Activated naive CD4-positive, alpha-beta T cell (primary cell): ENCODE measurements at places on chromosomes 3 and 15.

DNA sequence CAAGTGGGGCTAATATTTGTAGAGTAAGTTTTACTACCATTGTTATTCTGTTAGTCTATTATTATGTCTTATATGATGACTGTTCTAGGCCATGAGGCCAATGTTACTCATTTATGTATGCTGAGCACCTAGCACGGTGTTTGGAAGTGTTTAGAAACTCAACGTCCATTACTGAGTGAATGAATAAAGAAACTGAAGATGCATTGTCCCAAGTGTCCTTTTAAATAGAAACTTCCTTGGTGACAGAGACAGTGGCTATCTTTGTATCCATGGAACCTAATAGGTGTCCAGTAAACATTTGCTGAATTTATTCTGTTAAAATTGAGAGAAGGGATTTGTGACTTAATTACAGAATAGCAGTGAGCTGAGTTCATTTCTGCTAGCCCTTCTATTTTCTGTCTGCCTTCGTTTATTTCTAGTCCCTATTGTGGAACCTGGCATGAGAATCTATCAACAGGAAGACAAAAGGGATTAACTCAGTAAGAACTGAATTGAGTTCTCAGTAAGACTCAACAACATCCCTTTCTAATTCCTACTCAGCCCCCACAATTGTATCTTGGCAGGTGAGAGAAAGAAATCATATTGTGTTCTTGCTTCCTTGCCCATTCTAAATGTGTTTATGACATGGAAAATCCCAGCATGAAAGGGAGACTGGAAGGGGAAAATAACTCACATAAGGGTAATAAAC lies 246.6 kb upstream of the LRRC3B start:
- no peak for DNase-seq

- no peak for DNase-seq
Observed at GRCh38 chr3:25967385-25967784, 177.5 kb downstream of the OXSM start.

- DNase-seq: no peak
Observed at GRCh38 chr3:26118165-26118564, 328.3 kb downstream of the OXSM start.

DNA sequence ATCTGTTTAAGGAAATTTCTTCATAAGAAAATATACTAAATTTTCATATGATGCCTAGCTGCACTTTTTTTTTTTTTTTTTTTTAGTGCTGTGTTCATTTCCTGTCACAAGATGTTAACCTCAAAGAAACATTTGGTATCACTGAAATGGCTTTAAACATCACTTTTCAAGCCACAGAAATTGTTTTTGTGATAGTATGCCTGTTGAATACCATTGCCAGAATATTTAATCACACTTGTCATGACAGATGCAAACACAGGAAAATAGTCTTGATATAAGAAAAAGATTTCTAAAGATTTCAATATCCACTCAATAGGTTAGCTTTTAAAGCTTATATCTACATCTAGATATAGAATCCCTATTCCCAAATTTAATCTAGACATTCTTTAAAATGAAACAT lies 608.5 kb upstream of the AGTR1 start:
- DNase-seq: no peak

DNA sequence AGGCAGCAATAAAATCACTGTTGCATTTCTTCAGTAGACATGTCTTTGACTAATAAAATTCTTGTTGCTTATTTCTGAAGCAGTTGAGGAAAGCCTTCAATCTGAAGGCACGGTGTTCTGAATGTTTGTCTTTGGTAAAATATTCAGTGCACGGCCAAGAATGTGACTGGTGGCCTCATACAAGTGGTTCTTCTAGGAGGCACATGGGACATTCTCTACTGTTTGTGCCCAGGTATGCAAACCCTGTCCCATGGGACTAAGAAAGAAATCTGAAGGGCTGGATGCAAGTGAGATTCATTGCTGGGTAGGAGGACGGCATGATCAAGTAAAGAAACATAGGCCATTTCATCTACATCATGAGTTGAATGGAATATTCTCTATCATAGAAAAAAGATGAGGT lies 250.6 kb upstream of the NR2F2 start:
- DNase-seq: no peak

DNA sequence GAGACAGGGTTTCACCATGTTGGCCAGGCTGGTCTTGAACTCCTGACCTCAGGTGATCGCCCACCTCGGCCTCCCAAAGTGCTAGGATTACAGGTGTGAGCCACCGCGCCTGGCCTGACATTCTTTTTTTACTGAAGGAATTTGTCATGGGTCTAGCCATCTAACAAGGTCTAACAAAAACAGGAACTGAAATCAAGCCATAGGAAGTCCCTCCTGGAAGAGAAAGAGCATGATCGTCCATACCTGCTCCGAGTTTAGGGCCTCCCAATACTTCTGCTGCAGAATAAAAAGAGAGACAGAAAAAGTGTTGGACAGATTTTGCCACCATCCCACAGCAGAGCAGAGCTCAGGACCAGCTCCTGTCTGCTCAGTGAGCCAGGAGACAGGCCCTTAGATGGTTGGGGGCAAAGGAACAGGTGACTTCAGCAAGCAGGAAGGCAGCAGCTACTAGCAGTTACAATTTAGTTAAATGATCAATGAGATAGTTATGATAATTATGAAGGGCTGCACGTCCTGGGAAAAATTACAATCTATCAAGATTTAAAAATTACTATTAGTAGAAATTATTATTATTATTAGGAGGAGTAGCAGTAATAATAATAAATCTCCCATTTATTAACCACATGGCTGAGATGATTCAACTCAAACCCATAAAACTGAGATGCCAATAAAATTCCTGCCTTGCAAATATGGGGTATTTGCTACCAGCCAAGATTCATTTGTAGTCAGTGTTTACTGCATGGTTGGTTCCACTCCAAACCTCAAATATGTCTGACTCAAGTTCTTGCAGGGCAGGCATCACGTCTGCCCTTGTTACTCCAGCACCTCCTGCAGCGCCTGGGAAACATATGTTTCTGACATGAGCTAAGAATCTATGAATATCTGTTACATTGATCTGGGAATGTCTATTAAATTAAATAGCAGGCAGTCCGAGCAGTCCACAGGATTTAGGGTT lies 40.1 kb downstream of the TMEM44 start:
- no peak for DNase-seq

- no peak for DNase-seq
Observed at GRCh38 chr15:67043939-67044771, 21.2 kb upstream of the SMAD3 start.

DNA sequence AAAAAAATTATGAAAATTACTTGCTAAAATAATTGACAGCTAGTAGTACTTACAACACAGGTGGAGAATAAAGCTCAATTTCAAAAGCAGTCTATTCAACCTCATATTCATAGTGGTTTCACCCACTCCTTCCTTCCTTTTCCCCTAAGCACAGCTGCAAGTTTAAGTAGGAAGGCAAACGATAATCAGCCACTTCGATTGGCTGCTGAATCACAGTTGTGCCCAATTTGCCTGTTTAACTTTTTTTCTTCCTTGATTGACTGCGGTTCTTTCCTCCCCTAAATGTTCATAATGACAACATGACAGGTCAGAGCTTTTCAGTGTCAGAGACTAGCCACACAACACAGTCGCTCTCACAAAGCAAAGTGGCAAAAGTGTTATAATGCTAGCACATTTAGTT lies 468.0 kb upstream of the GBE1 start:
- DNase-seq: no peak

- no peak for DNase-seq
Observed at GRCh38 chr3:125072749-125073389, 17.1 kb upstream of the HEG1 start.

- DNase-seq: no peak
Observed at GRCh38 chr3:117874028-117874690, 1160.5 kb downstream of the IGSF11 start.

GRCh38 chr3:186483611-186484340 lies 60.4 kb downstream of the CRYGS start:
- DNase-seq: no peak

GRCh38 chr3:186226482-186226881 lies 117.6 kb upstream of the ETV5 start:
- no peak for DNase-seq

DNA sequence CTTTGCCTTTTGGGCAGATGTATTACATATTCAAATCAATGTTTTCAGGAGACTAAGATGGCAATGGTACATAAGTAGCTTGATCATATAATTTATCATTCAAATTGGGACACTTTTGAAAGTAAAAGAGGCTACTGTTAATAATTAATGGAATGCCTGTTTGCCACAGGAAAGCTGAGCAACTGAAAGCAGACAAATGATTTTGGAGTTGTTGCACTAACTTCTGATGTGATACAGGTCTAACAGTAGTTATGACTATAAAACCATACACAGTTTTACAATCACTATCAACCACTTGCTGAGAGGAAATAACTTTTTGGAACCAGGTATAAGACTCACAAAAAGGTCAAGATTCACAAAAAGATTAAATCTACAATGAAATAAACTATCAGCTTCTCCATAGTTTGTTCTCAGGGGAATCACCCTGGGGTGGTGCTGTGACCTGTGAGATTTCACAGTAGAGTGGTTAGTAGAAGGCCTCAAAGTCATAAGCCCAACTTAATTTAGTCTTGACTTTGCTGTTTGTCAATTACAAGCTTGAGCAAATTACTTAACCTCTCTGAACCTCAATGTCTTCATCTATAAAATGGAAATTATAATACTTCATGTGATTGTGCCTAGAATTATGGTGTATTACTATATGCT lies 42.7 kb downstream of the HHLA2 start:
- no peak for DNase-seq

- no peak for DNase-seq
Observed at GRCh38 chr15:85625856-85626255, 168.9 kb downstream of the KLHL25 start.

DNA sequence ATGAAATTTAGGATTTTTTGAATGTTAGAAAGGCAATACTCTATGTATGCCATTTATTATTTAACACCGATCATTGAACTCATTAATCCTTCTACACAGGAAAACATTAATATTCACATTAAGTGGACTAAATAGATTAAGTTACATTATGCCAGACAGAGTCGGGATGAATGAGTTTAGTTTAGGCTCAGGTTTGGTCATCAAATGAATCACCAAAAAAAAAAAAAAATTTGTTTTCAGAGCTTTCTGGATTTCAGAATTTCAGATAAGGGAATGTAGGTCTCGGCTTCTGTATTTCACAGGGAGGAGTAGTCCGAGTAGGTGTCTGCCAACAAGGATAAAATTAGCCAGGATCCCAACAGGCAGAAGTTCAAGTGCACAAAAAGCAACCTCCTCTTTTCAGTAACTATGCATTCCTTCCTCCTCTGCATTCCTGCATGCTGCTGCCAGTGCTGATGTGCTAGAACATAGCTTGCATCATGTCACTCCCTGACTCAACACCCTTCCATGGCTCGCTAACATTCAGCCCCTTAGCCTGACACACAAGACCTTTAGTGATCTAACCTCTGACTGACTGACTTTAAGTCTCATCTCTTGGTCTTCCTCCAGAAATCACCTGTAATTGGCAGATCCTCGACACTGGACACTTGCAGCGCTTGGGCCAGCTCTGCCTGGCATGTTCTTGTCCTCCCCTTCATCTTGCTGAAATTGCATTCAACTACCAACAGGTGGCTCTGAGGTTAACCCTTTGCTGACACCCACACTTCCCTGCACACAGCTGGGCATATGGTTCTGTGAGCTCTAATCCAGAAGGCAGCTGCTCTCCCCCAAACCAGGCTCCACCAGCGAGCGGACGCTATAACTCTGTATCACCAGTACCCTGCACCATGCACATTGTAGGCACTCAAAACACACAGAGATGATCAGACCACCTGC lies 145.4 kb upstream of the PROK2 start:
- no peak for DNase-seq

GRCh38 chr15:28944696-28945300 lies 59.0 kb downstream of the APBA2 start:
- DNase-seq: no peak

DNA sequence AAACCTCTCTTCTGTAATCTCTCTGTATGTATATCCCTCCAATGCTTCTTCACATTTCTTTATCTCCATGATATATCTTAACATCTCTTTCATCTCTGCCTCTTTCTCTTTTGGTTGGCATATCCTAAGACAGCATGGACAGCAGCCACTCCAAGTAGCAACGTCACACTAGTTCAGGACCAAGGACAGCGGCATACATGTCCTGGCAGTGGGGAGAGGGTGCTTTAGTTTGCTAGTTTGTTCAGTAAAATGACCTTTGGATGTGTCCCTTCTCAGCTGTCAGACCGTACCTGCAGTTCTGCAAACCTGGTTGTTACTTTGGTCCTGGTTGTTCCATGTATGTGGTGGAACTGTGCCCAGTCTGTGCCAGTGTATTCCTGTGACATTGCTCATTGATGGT lies 225.6 kb upstream of the ROPN1 start:
- DNase-seq: no peak

- no peak for DNase-seq
Observed at GRCh38 chr3:119508172-119508845, 10.0 kb downstream of the TIMMDC1 start.

DNA sequence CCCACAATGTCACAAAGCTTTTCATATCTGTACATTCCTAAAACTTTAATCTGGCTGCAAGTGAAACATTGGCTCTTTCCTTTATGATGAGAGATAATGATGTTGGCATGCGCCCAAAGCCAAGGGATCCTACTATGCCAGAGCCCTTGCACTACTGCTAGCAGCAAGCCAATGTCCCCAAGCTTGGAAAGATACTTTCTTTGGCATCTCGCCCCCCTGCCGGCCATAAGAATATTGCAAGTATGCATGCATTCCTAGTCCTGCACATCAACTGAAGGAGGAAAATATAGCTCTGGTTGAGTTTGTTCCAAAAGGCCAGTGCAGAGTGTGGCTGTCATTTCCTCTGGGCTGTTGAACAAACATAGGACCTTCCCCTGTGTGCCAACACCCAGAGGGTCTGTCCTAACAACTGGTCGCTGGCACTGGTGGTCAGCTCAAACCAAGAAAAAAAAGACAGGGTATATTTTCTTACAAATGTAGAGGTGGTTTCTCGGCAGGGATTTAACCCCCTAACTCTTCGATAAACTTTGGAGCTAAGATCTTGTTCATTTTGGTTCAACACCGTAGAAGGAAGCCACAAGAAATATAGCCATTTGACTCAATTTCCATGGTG lies 120.9 kb upstream of the ZBED2 start:
- DNase-seq: peak; percentile 3

DNA sequence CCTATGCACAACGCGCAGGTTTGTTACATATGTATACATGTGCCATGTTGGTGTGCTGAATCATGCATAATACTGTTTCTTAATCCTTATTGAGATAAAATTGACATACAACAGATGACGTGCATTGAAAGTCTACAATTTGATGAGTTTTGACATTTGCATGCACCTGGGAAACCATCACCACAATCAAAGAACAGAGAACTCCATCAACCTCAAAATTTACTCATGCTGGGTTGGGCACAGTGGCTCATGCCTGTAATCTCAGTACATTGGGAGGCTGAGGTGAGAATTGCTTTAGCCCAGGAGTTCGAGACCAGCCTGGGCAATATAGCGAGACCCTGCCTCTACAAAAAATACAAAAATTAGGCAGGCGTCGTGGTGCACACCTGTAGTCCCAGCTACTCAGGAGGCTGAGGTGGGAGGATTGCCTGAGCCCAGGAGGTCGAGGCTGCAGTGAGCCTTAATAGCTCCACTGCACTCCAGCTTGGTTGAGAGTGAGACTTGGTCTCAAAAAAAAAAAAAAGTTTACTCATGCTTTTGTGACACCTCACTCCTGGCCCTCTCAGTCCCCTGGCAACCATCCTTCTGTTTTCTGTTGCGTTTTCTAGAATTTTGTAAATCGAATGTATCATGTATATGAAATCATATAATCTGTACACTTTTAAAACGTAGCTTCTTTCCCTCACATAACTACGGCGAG lies 56.6 kb downstream of the BHLHE40 start:
- no peak for DNase-seq
